ENCODE measurements at places on chromosomes 16 and 17.

- no peak for DNase-seq
Observed at GRCh38 chr16:17324451-17324850, 146.3 kb downstream of the XYLT1 start.

DNA sequence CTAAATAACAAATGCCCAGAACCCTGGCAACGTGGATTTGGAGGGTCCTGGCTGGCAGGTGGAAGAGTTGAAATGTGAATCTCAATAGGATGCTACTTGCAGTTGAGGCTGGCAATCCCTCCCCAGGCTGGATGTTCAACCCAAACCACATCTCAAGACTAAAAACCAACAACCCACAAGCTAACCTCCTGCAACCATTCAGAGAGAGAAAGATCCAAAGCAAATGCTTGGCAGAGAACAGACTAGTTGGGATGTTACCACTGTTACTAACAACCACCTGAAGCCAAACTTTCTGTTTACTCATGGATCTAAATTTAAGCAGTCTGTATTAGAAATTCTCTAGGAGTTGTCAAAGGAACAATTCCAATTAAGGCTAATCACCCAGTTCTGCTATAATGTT lies 27.9 kb downstream of the SMG6 start:
- DNase-seq = no peak

DNA sequence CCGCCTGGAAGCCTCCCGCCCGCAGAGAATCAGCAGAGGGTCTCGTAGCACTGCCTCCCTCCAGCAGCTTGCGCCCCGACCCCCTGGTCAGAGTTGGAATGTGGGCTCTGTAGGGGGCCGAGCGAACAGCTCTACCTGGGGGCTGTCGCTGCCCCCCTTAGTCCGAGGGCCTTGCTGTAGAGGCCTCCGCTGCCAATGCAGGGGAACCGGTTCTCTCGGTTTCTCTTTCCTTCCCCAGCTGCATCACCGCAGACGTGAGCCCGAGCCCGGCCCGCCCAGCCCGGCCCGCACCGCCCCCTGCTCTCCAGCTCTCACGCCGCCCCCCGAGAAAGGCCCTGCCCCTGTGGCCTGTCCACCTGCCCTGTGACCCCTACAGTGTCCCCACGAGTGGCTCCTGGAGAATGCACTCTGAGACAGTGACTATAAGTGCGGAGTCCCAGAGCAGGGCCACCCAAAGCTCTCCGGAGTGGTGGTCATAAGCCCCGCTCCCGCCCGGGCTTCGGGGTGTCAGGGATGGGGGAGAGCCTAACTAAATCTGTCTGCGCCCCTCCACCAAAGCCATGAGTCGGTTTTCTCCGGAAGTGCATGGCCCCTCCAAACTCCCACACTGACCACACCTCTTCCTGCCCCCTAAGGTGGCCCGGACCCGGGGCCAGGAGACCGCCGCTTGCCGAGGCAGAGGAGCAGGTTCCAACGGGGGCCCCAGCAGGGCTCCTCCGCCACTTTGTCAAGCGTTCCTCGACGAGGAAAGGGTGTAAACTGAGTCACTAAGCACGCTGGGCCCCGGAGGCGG lies 1.7 kb downstream of the ARHGAP27 start:
- no peak for DNase-seq

- DNase-seq = no peak
Observed at GRCh38 chr17:34539881-34540280, 39.5 kb upstream of the TMEM132E start.

DNA sequence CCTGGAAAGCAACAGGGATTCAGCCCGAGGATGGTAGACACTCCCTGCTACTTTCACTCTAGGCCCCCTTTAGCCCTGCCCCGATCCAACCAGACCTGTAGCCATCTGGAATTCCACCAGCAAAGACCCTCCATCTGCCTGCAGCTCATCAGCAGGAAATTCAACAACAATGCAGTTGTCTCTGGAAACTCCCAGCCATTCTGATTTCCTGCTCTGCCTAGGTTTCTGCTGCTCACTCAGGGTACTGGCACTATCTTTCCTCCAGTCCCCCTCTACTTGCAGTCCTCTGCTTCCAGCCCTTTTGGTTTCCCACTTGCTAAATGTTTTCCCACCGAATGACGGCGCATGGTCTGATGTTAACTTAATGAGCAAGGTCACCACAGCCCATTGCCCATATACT lies 2.7 kb upstream of the SP6 start:
- no peak for DNase-seq
